Activated T-helper 1 cell treated with anti-CD3 and anti-CD28 coated beads, Interleukin-2, amount 50 U/mL, for 16 hours (primary cell): ENCODE measurements at places on chromosomes 13 and 19.

DNA sequence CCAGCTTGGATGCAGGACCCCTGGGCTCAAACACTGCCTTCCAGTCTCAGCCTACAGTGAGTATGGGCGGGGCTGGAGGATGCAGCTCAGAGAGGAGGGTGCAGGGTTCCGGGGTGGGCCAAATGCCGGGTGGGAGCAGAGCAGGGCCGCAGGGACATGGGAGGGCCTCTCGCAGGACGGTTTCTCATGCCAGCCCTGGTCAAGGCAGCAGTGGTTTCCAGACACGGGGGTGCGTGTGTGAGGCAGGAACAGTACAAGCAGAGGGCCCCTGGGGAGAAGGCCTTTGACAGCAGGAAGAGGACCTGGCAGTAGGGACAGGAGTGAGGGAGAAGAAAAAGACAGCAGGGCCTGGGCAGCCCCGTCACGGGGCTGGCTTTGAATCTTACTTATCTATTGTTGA is 34.1 kb downstream of the CRTC1 start:
- no peak for DNase-seq

GRCh38 chr19:1883784-1884183 is 1.5 kb downstream of the ABHD17A start:
- no peak for DNase-seq

DNA sequence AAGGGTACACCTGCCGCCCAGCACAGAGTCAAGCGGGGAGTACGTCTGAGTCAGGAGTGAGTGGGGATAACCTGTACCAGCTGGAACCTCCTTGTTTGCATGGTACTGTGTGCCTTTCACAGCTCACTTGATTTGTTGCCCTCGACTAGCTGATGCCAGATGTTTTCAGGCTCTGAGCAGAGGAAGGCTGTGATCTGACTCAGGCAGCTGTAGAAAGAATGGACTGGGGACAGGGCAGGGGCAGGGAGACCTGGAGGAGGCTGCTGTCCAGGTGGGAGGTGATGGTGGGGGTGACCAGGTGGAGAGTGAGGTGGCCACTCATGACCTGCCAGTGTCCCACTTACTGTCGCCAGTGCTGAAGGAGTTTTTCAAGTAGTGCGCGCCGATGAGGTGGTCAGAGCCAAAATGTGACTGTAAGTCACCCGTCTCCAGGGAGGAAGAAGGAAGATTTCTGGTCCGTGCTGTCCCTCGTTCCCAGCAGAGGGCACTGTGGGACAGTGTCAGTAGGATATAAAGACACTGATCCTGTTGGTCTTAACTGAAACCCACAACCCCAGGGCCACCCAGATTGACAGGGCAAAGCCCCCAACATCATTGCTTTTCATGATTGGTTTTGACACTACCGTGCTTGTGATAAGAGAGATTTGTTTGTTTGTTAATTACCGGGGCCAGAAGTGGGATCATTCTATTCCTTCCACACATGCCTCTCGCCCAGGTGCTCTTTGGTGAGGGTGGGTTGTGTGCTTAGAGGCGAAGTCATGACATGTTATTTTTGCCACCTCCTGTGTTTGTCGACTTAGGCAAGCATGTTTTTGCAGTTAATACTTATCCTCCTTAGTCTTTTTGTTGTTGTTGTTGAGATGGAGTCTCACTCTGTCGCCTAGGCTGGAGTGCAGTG is 128.4 kb downstream of the DPF1 start:
- DNase-seq, result peak; percentile 23

- no peak for DNase-seq
Observed at GRCh38 chr19:13097033-13097462, 5.6 kb downstream of the LYL1 start.

DNA sequence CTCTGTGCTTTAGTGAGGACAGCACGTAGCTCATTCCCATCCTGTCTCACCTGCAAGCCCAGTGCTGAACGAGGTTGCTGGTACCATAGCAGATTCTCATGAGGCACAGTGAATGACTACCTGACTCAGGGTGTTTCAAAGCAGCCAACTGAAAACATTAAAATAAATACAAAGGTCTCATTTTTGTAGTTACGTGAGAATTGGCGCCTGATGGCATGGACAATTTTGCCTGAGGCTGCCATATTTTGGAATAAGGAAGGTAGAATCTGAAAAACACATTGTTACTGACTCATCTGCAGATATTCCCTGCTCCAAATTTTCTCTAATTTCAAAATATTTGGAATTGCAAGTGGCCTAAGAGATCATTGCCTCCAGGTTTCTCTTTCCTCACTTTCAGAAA is 429.7 kb downstream of the FGF14 start:
- DNase-seq, result no peak

DNA sequence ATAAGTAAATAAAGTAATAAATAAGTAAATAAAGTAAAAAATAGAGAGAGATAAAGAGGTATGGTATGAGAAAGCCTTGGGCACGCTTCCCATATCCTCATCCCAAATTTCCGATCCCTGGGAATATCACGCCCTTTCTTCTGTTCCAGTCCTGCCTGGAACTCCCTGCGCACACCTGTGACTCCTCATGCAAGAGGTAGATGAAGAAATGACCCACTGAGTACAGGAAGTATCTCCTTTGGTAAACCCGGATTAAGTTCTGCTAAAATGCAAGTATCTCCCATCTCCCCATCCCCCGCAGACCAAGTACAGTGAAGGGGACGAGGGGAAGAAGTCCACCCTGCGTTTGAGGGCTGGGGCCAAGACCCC is 399 bp upstream of the ZNF136 start:
- no peak for DNase-seq

- DNase-seq, result no peak
Observed at GRCh38 chr19:49932041-49932451, 2.7 kb upstream of the NUP62 start.

GRCh38 chr13:113064534-113065405 is 40.8 kb upstream of the F7 start:
- DNase-seq, result no peak

DNA sequence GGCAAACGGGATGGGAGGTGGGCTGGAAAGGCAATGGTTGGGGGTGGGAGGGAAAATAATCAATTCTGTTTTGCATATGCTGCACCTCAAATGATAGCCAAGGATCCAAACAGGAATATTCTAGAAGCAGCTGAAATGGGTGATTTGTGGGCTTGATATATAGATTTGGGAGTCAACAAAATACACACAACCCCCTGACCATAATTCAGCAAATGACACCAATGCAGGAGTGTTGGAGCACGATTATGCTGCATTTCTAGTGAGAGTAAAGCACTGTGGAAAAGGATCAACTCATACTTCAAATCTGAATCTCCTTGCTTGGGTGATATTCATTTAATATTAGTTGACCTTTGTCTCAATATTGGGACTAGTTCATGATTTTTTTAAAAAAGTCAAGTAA is 36.0 kb downstream of the LCP1 start:
- no peak for DNase-seq

GRCh38 chr19:41298348-41298964 is 11.5 kb upstream of the CCDC97 start:
- no peak for DNase-seq

DNA sequence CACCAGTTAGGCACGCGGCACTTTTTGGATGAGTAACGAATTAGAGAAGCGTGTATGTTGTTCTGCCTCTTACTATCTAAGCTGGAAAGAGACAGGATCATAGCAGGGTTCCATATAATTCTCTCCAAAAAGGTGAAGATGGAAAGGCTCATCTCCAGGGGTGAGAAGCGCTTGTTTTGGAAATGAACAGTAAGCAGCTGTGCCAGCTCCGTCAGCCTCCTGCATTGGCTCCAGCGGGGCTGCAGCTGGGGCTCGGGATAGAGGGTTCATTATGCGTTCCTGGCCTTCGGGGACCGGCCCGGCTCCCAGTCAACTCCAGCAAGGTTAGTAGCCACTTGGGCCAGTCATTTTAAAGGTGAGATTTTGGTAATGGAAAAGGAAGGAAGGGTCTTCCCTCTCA is 155.5 kb downstream of the COL4A1 start:
- no peak for DNase-seq

- no peak for DNase-seq
Observed at GRCh38 chr13:21616880-21617279, 12.9 kb upstream of the MICU2 start.

- no peak for DNase-seq
Observed at GRCh38 chr13:77779552-77780272, 82.2 kb downstream of the SLAIN1 start.

GRCh38 chr19:2392366-2392765 is 32.3 kb downstream of the TMPRSS9 start:
- no peak for DNase-seq

DNA sequence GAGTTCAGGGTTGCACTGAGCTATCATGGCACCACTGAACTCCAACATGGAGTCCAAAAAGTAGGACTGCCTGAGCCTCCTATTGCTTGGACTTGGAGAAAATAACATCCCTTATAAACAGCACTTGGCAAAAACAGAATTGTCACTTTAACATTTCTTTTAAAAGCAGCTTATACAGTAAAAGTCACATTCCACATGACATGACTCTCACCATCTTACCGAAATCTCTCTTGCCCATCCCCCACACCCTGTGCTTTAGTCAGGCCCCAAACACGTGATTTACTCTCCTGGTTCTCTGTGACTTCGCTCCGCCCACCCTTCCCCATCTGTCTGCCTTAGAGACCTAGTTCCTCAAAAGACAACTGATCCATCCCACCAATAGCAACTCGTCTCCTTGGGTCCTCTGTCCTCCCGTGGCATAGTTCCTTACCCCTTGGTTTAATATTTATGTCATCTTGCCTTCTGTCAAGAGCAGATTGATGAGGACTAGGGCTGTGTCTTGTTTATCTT is 4.6 kb downstream of the SAFB start:
- no peak for DNase-seq

GRCh38 chr19:18377026-18377425 is 8.9 kb upstream of the GDF15 start:
- no peak for DNase-seq

DNA sequence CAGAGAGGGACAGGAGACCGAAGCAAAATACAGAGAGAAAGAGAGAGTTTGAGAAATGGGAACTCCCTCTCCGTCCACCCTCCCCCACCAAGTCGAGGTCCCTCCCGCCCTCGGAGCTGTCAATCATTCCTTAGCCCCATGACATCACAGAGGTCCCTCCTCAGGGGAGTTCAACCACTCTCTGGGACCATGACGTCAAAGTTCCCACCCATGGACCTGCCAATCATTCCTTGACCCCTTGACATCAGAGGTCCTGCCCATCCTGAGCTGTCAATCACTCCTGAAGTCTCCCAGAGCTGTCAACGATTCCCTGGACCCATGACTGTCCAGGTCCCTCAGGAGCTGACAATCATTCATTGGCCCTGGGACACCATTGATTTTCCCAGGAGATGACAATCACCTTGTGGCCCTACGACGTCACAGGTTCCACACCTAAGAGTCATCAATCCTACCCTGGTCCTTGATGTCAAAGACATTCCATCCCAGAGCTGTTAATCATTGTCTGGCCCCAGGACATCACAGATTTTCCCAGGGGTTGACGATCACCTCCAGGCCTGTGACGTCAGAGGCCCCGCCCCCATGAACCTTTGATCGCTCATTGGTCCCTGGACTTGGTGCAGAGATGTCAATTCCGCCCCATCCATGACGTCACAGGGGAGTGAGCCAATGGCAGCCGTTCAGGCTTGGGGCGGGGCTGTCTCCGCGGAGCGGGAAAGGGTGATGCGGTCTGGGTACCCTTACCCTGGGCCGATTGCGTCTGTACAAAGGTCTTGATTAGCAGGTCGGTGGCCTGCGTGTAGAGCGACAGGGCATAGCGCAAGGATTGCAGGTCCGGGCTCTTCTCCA is 61.7 kb downstream of the COLGALT1 start:
- DNase-seq, result no peak

DNA sequence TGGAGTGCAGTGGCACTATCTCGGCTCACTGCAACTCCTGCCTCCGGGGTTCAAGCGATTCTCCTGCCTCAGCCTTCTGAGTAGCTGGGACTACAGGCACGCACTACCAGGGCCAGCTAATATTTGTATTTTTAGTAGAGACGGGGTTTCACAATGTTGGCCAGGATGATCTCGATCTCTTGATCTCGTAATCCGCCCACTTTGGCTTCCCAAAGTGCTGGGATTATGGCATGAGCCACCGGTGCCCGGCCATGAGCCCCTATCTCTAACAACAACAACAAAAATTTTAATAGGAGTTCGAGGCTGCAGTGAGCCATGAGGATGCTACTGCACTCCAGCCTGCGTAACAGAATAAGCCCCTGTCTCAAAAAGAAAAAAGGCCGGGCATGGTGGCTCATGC is 5.0 kb downstream of the AP1M2 start:
- DNase-seq, result no peak

GRCh38 chr13:31674051-31674450 is 65.3 kb upstream of the RXFP2 start:
- no peak for DNase-seq

DNA sequence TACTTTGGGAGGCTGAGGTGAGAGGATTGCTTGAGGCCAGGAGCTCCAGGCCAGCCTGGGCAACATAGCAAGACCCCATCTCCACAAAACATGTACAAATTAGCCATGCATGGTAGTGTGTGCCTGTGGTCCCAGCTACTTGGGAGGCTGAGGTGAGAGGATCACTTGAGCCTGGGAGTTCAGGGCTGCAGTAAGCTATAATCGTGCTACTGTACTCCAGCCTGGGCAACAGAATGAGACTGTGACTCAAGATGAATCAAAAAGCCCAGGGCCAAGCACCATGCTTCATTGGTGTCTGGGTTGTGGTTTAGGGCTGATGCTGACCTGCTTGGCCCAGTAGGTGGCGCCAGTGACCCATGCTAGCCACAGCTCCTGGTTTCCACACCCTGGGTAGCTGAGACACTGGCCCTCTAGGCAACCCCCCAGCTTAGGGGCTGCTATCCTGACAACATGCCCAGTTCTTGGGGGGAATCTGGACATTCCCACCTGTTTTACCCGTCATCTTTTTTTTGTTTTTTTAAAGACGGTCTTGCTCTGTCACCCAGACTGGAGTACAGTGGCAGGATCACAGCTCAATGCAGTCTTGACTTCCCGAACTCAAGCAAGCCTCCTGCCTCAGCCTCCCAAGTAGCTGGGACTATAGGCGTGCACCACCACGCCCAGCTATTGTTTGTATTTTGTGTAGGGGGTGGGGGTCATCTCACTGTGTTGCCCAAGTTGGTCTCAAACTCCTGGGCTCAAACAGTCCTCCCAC is 5.5 kb downstream of the CCDC124 start:
- peak; percentile 70 for DNase-seq
